ENCODE measurements at places on chromosomes 7 and 10. TPM values are rescaled to one million over a fixed set of nuclear protein-coding genes. Genes with fewer than 3 reads are reported as not detected.

DNA sequence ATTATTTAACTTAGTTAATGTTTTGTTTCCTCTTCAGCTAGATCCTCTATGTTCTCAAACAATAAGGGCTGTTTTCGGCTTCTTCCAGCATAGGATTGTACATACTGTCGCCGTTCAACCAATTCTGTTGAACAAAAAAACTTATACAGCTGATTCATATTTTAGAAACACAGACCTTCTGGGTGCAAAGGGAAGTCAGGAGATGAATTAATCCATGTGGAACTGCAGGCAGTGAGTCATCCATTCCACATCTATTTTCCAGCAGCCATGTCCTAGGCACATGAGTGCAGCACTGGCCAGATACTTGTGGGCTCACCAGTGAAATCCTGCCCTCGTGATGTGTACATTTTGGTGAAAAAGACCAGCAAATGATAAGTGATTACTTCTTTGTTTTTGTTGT lies 163.2 kb downstream of the JAZF1 start:
- H3K36me3 ChIP-seq, result peaks cover 2% of the 10 kb centered on the region
- no peak overlapping the region for H3K4me3 ChIP-seq
- H3K27me3 ChIP-seq, result no peaks in the 10 kb centered on the region

GRCh38 chr10:126331101-126331500 lies 57.2 kb downstream of the ADAM12 start:
- H3K36me3 ChIP-seq, result no peaks in the 10 kb centered on the region
- H3K27me3 ChIP-seq, result no peaks in the 10 kb centered on the region
- no peak for DNase-seq
- no peaks in the 10 kb centered on the region for H3K4me1 ChIP-seq
- no peak overlapping the region for H3K4me3 ChIP-seq

DNA sequence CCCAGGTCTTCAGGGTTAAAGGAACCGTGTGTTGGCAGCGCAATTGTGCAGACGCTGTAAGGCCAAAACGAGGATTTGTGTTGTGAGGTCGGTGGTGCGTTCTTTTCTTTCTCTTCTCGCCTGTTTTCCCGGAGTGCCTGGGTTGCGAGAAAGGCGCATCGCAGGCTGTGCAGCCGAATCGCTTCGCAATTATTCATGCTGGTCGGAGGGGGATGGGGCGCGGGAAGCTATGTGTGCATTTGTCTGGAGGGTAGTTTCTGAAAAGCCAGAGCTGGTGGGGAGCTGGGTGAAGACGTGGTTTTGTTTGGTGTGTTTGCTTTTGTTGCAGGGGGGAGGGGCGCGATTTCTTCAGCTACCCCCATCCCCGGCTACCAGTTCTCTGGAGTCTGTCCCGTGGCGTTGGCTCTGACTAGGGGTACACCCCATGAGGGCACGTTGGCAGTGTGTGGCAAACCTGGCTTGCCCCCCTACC lies 2.1 kb downstream of the MXI1 start:
- peak; percentile 72 for DNase-seq
- H3K4me1 ChIP-seq, result peaks cover 42% of the 10 kb centered on the region
- no peaks in the 10 kb centered on the region for H3K36me3 ChIP-seq

- peaks cover 15% of the 10 kb centered on the region for H3K36me3 ChIP-seq
- H3K27ac ChIP-seq, result no peak overlapping the region
- DNase-seq, result no peak
- H3K4me3 ChIP-seq, result no peak overlapping the region
- peaks cover 4% of the 10 kb centered on the region for H3K4me1 ChIP-seq
- H3K27me3 ChIP-seq, result no peaks in the 10 kb centered on the region
These were observed 51.1 kb upstream of the GJD4 start for GRCh38 chr10:35554036-35554435.

DNA sequence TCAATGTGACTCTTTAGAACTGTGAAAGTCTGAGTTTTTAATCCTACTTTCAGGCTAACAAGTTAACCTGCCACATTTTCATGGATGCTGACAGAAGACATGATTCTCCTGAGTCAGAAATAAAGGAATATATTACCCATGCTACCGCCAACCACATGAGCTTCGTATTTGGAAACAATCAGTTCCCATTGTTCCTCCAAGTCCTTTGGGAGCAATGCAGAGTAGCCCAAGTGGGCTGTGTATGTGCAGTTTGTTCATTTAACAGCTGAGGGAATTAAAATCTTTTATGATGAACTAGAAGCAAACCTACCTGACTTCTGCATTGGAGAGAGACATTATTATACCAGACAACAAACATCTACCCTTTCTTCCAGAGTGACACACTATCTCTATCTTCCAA lies 169.3 kb upstream of the BET1 start:
- H3K36me3 ChIP-seq, result no peaks in the 10 kb centered on the region
- no peak overlapping the region for H3K27ac ChIP-seq
- no peak overlapping the region for H3K4me3 ChIP-seq
- H3K4me1 ChIP-seq, result peaks cover 8% of the 10 kb centered on the region
- DNase-seq, result no peak

DNA sequence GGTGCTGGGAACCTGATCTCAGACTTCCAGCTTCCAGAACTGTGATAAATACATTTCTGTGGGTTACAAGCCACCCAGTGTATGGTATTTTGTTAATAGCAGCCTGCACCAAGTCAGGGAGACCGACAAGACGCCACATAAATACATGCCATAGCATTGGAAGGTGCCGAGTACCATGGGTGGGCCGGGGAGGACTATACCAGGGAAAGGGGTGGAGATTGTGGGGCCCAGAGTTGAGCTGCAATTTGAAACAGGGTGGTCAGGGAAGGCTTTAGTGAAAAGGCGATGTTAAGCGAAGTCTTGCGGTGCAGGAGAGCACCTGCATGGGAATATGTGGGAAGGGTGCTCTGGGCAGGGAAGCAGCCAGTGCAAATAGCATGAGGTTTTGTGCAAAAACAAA lies 88.9 kb upstream of the LRRC4 start:
- H3K4me3 ChIP-seq, result no peak overlapping the region
- no peak for DNase-seq

GRCh38 chr7:26813432-26813831 lies 51.0 kb downstream of the SKAP2 start:
- H3K4me1 ChIP-seq, result no peaks in the 10 kb centered on the region
- no peak for DNase-seq
- H3K27ac ChIP-seq, result no peak overlapping the region
- H3K27me3 ChIP-seq, result peaks cover 2% of the 10 kb centered on the region
- H3K4me3 ChIP-seq, result no peak overlapping the region
- H3K36me3 ChIP-seq, result no peaks in the 10 kb centered on the region

DNA sequence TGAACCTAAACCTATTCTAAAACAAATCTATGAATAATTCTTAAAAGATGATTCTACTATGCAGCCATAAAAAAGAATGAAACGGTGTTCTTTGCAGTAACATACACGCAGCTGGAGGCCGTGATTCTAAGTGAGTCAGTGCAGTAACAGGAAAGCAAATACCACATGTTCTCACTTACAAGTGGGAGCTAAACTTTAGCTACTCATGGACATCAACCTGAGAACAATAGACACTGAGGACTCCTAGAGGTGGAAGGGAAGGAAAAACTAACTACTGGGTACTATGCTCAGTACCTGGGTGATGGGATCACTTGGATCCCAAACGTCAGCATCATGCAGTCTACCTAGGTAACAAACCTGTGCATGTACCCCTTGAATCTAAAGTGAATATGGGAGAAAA lies 575.0 kb upstream of the MGMT start:
- no peak for DNase-seq
- H3K27ac ChIP-seq, result no peak overlapping the region
- H3K27me3 ChIP-seq, result peaks cover 10% of the 10 kb centered on the region

DNA sequence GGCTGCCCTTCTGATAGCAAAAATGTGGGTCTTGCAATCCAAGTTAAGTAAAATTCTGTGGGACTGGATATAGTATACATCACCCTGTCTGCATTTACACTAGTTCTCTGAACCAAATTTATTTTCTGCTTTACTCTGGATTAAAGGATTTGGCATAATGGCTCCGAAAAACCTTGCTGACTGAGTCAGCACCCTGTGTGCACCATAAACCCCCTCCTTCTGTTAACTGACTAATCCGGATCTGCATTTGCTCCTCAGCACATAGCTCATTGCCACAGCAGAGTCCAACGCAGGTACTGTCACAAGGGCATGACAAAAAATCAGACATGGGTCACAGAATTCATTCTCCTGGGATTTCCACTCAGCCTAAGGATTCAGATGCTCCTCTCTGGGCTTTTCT lies 1.3 kb downstream of the OR2A5 start:
- H3K4me3 ChIP-seq, result no peak overlapping the region
- H3K27me3 ChIP-seq, result peaks cover 13% of the 10 kb centered on the region
- no peaks in the 10 kb centered on the region for H3K4me1 ChIP-seq
- no peak overlapping the region for H3K27ac ChIP-seq
- no peak for DNase-seq

GRCh38 chr10:93488956-93489528 lies 6.9 kb upstream of the MYOF start:
- no peaks in the 10 kb centered on the region for H3K4me1 ChIP-seq
- H3K36me3 ChIP-seq, result peaks cover 2% of the 10 kb centered on the region
- H3K27ac ChIP-seq, result no peak overlapping the region
- H3K4me3 ChIP-seq, result no peak overlapping the region
- H3K27me3 ChIP-seq, result peaks cover 30% of the 10 kb centered on the region

- no peaks in the 10 kb centered on the region for H3K4me1 ChIP-seq
- no peak overlapping the region for H3K27ac ChIP-seq
- no peak overlapping the region for H3K4me3 ChIP-seq
- DNase-seq, result no peak
- no peaks in the 10 kb centered on the region for H3K36me3 ChIP-seq
These were observed 115.5 kb downstream of the AGMO start for GRCh38 chr7:15446280-15446679.

Gene DYDC2
- not detected for total RNA-seq

Gene HECTD2
- 1.9 TPM for total RNA-seq

Gene NPTX2
- total RNA-seq, result not detected

Gene GPR141
- total RNA-seq, result not detected

Gene TAS2R41
- total RNA-seq, result not detected

Gene TUBB8
- total RNA-seq, result not detected

All from activated naive CD8-positive, alpha-beta T cell treated with anti-CD3 and anti-CD28 coated beads, Interleukin-2, amount 10 ng/mL, durations not matched to agents 7 days and 5 days (primary cell).